Upper lobe of right lung (tissue), 1 donor: ENCODE measurements at places on chromosomes 1 and 21.

DNA sequence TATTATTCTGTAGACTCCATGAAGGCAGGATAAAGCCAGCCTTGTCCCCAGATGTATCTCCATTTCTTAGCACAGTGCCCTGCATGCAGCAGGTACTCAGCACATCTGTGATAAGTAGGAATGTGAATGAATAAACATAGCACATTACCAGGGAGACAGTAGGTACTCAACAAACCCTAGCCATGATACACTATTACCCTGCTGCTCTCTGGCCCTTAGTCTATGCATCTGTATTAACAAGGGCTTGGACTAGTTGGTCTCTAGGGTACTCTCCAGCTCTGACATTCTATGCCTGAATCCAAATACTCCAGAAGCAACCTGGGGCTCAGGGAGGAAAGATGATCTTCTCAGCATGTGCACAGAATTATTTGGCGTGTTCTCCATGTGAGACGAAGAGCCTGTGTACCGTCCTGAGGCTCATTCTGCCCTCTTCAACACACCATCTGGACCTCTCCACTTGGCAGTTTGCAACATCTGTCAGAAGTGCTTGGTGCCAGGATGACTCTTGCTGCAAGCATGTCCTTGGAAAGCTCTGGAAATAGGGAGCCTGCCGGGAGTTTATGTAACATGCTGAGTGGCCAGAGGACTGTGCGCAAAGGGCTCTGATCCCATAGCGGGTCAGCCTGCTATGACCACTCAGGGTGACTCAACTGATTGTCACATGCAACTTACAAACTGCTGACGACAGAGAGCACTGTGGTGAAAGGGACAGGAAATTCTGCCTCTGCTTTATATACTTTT, 228.2 kb upstream of the USP24 start:
- peak; percentile 71 for DNase-seq
- H3K4me1 ChIP-seq = no peaks in the 10 kb centered on the region
- peak overlapping the region; percentile 33 for H3K27ac ChIP-seq

- no peak overlapping the region for H3K4me3 ChIP-seq
- H3K4me1 ChIP-seq = no peaks in the 10 kb centered on the region
- no peaks in the 10 kb centered on the region for H3K27me3 ChIP-seq
- H3K27ac ChIP-seq = no peak overlapping the region
- DNase-seq = no peak
These were observed 14.0 kb downstream of the F3 start for GRCh38 chr1:94527447-94528031.

DNA sequence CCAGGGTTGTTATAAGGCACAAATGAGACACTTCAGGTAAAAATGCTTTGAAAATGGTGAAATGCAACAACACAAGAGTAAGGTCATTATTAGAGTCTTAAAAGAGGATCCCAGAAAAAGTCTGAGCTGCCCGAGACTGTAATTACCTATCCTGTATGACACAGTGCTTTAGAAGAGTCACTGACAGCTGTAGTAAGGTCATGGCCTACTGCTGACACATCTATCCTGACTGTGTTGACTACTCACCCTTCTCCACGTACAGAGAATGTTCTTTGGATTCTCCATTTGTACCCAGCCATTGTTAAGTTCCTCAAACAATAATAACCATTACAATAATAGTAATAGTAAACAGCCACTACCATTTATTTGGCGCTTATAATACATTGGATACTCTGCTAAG, 104.4 kb downstream of the CACHD1 start:
- no peak for DNase-seq
- H3K27ac ChIP-seq = no peak overlapping the region
- no peaks in the 10 kb centered on the region for H3K4me1 ChIP-seq
- H3K27me3 ChIP-seq = no peaks in the 10 kb centered on the region
- no peaks in the 10 kb centered on the region for H3K36me3 ChIP-seq
- H3K4me3 ChIP-seq = no peak overlapping the region

- H3K4me3 ChIP-seq = no peak overlapping the region
- no peak for DNase-seq
- no peak overlapping the region for H3K27ac ChIP-seq
These were observed 86.5 kb downstream of the MAN1C1 start for GRCh38 chr1:25703041-25703440.

DNA sequence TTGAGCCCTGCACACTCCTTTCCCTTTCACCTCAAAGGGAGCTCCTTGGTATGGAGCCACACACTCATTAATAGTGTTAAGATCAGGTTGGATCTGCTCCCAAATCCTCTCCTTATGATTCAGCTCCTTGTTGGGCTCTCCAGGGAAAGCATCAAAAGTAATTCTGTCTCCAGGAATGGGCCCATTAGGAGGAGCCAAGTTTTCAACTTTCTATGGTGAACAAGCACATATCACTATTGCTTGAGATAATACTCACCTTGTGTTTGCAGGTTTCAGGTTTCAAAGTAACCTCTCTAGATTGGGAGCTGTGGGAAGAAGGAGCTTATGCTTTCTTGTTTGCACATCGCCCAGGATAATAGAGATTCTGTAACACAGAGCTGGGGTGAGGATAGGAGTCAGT, 164.8 kb downstream of the TNFSF18 start:
- no peaks in the 10 kb centered on the region for H3K27me3 ChIP-seq
- no peak overlapping the region for H3K4me3 ChIP-seq
- H3K27ac ChIP-seq = no peak overlapping the region
- H3K36me3 ChIP-seq = no peaks in the 10 kb centered on the region
- no peaks in the 10 kb centered on the region for H3K4me1 ChIP-seq
- DNase-seq = no peak

DNA sequence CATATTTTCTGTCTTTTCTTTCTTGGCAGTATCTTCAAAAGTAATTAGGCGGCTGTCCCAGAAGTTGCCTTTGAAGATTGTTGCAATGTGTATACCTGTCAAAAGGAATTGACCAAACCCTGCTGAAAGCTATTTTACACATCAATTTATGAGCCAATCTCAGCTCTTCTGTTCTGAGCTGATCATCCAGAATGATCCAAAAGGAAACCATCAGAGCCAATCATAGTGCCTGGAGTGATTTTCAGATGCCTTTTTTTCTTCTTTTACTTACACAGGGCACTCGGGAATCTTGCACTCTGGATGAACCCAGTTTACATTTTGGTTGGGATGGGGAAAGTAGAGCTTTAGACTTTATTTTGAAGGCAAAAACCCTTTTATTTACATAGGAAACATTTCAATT, 21.8 kb upstream of the APOBEC4 start:
- no peak overlapping the region for H3K27ac ChIP-seq
- H3K27me3 ChIP-seq = no peaks in the 10 kb centered on the region
- no peak overlapping the region for H3K4me3 ChIP-seq
- no peaks in the 10 kb centered on the region for H3K4me1 ChIP-seq

DNA sequence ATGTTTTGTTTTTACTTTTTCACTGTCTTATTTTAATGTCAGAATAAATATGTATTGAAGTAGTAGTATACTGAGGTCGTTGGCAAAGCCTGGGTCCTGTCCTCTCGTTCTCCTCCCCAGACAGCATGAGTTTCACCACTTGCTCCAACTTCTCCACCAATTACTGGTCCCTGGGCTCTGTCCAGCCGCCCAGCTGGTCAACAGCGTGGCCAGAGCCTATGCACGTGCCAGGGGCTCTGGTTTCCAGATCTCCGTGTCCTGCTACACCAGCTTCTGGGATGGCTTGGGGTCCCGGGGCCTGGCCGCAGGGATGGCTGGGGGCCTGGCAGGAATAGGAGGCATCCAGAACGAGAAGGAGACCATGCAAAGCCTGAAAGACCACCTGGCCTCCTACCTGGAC, 19.3 kb downstream of the PTPN14 start:
- no peaks in the 10 kb centered on the region for H3K27me3 ChIP-seq
- H3K4me1 ChIP-seq = peaks cover 5% of the 10 kb centered on the region
- no peak for DNase-seq
- no peaks in the 10 kb centered on the region for H3K36me3 ChIP-seq
- no peak overlapping the region for H3K4me3 ChIP-seq
- no peak overlapping the region for H3K27ac ChIP-seq

GRCh38 chr1:233025157-233025556, 74.7 kb downstream of the NTPCR start:
- DNase-seq = no peak
- no peak overlapping the region for H3K27ac ChIP-seq
- H3K36me3 ChIP-seq = no peaks in the 10 kb centered on the region
- no peak overlapping the region for H3K4me3 ChIP-seq
- H3K4me1 ChIP-seq = no peaks in the 10 kb centered on the region
- no peaks in the 10 kb centered on the region for H3K27me3 ChIP-seq

GRCh38 chr1:57312869-57313268, 111.0 kb downstream of the DAB1 start:
- no peak overlapping the region for H3K27ac ChIP-seq
- H3K27me3 ChIP-seq = no peaks in the 10 kb centered on the region
- no peaks in the 10 kb centered on the region for H3K36me3 ChIP-seq
- no peak overlapping the region for H3K4me3 ChIP-seq
- no peaks in the 10 kb centered on the region for H3K4me1 ChIP-seq

DNA sequence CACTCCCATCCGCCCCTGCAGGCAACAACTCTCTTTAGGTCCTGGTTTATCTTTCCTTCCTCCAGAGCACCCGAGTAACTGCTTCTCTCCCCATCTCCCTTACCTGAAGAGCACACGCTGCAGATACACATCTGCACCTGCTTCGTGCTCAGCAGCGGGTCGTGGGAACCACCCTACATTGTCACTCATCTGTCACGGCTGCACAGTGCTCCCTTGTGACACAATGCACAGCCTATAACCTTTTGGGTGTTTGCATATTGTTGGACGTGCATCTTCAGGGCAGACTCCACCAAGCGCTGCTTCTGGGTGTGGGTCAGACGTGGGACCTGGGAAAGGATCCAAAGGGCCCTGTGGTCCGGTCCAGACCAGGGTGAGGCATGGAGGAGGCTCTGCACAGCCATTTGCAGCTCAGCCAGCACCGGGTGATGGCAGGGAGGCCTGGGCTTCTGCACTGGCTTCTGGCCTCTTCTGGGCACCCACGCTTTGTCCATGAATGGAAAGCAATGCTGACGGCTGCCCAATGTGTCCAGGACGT, 42.5 kb downstream of the WDR4 start:
- H3K36me3 ChIP-seq = peaks cover 16% of the 10 kb centered on the region
- no peak overlapping the region for H3K4me3 ChIP-seq
- H3K4me1 ChIP-seq = no peaks in the 10 kb centered on the region

- H3K36me3 ChIP-seq = no peaks in the 10 kb centered on the region
- no peak overlapping the region for H3K4me3 ChIP-seq
- no peaks in the 10 kb centered on the region for H3K4me1 ChIP-seq
- H3K27ac ChIP-seq = no peak overlapping the region
These were observed 8.4 kb upstream of the GALNT2 start for GRCh38 chr1:230058626-230059025.

- DNase-seq = no peak
- H3K27me3 ChIP-seq = no peaks in the 10 kb centered on the region
- no peaks in the 10 kb centered on the region for H3K4me1 ChIP-seq
- H3K4me3 ChIP-seq = no peak overlapping the region
These were observed 209.0 kb downstream of the DYRK1A start for GRCh38 chr21:37575580-37575979.

DNA sequence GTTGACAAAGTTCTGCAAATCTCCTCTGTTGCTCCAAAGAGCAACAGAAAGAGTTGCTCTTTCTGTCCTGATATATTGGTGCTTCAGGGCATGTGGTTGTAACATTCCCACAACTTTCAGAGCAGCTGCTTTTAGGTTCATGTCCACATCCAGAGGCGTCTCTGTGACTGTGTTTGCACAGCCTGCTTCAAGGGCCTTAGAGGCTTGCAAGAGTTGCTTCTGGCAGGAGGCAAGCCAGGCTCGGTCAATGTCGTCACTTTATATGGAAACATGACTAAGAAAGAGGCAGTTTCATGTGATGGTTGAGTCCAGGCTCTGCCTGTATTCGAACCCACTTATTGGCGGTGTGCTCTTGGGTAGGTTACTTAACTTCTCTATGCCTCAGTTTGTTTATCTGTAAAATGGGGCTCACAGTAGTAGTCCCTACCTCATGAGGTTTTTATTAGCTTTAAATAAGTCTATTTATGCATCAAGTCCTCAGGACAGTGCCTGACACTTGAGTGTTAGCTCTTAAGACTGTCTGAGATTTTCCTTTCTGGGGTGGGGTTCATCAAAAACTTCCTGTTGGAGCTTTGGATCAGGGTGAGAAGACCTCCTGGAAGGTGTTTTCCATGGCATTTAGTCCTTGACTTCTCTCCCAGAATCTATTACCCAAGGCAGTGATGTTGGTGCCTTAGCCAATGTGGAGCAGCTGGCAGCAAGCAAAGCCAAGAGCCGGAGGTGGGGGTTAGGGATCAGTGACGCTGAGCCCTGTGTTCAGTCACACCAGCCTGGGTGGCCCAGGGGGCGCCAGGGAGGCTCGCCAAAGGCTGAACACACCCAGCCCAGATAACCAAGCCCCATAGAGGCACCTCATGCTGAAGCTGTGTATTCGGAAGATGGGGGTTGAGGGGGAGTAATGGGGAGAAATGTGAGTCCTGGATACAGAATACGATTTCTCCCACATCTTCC, 18.9 kb downstream of the LHX4 start:
- DNase-seq = peak; percentile 55
- peaks cover 6% of the 10 kb centered on the region for H3K27me3 ChIP-seq
- no peaks in the 10 kb centered on the region for H3K4me1 ChIP-seq

GRCh38 chr1:91766883-91767282, 119.1 kb downstream of the TGFBR3 start:
- no peak overlapping the region for H3K4me3 ChIP-seq
- no peak overlapping the region for H3K27ac ChIP-seq
- no peak for DNase-seq
- no peaks in the 10 kb centered on the region for H3K36me3 ChIP-seq
- H3K4me1 ChIP-seq = peaks cover 6% of the 10 kb centered on the region

GRCh38 chr1:152035539-152036266, 1.1 kb downstream of the S100A11 start:
- H3K27ac ChIP-seq = peak overlapping the region; percentile 95
- peaks cover 46% of the 10 kb centered on the region for H3K4me1 ChIP-seq
- H3K27me3 ChIP-seq = no peaks in the 10 kb centered on the region

- DNase-seq = no peak
- no peaks in the 10 kb centered on the region for H3K27me3 ChIP-seq
- peaks cover 4% of the 10 kb centered on the region for H3K4me1 ChIP-seq
- no peaks in the 10 kb centered on the region for H3K36me3 ChIP-seq
- H3K27ac ChIP-seq = no peak overlapping the region
These were observed 48.2 kb upstream of the ADARB1 start for GRCh38 chr21:45026066-45026745.

- peak; percentile 65 for DNase-seq
- H3K4me3 ChIP-seq = peak overlapping the region; percentile 48
- peaks cover 19% of the 10 kb centered on the region for H3K4me1 ChIP-seq
- H3K36me3 ChIP-seq = no peaks in the 10 kb centered on the region
- peaks cover 26% of the 10 kb centered on the region for H3K27me3 ChIP-seq
- H3K27ac ChIP-seq = no peak overlapping the region
These were observed 1.8 kb downstream of the C2CD4D start for GRCh38 chr1:151837884-151838221.

GRCh38 chr1:169812131-169812530, 17.4 kb upstream of the METTL18 start:
- no peak for DNase-seq
- no peak overlapping the region for H3K4me3 ChIP-seq
- H3K4me1 ChIP-seq = no peaks in the 10 kb centered on the region
- no peaks in the 10 kb centered on the region for H3K27me3 ChIP-seq
